T-helper 2 cell (primary cell): ENCODE measurements at places on chromosomes 5 and 9.

DNA sequence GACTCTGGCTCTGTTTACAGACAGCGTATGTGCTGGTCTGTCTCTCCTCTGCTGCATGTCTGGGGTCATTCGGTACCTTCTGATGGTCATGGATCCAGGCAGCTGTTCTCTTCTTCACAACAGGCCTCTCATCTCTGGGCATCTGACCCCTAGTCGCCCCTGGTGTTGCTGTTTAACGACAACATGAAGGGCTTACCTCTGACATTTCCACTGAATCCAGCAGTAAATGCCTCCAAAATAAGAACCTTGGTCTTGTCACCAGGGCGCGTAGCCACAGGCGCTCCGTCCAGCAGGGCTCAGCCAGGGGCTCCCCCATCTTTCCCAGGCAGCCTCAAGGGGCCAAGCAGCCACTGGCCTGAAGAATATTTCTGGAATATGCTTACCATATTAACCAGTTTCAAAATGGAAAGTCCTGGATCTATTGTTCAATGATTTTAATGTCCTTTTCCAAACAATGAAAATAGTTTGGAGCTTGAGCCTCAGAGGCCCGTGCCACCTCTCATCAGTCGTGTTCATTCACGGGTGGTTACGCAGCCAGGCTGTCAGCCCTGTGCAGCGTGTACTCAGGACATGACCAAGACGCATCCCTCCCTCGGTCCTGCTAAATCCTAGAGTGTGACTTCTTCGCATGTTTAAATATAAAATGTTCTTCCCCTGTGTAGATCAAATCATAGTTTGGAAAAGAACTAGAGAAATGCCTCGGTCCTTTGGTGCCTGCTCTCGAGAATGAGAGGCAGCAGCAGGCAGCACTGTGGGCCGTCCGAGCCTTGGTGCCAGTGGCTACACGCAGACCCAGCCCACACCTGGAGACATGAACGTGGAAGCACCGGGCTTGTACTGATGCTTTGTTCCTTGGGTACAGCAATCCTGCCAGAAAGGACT lies 30.1 kb upstream of the LRRC14B start:
- no peak for DNase-seq

DNA sequence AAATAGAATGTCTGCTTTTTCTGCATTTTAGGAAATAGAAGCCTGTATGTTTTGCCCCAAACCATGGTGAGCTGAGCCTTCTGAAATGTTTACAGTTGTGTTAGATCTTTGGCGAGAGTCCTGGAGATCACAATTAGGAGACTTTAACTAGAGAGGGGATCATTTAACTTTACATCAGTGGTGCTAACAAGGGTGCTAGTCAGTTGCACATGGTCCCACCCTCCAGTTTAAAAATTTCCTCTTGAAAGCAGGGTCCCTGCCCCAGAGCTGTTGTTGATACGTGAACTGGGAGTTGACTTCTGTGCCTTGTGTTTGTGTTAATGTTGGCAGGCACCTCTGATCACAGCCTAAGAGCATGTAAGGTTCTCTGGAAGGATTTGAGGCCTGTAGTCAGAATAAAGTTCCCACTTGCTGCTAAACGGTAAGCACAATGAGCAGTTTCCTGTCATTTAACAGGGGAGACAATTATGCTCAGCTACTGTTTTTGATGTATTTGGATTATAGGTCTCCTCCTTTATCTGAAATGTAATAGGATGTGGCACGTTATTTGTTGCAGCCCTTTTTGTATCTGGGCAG lies 43.7 kb downstream of the RASGRF2 start:
- no peak for DNase-seq

GRCh38 chr5:180331647-180331950 lies 21.5 kb downstream of the GFPT2 start:
- DNase-seq: no peak

DNA sequence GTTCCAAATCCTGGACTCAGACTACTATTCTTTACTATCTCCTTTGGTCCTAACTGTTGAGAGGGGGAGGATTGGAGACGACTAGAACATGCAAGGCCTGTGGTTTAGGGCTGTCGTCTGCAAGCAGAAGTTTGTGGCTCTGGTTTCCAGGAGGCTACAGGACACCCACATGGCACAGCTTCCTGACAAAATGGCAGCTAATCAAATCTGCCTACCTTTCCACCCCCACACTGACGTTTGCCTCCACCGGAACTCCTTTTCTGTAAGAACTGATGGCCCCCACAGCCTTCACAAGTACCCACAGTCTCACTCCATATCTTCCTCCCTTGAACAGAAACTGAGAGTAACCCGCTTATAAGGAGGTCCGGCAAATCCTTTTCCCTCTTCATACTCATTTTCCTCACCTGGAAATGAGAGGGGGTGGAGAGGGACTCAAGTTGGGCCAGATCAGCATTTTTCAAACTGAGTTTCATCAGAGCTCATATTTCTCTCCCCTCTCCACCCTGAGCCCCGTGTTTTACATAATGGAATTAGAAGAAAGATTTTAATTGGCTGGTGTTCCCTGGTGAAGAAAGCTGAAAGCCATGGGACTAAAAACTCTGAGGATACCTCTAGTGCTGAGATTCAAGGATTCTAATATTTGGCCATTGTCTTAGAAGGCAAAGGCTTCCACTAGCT lies 5.2 kb downstream of the SLC31A2 start:
- DNase-seq: no peak

- no peak for DNase-seq
Measured at GRCh38 chr5:130126746-130127145, 222.5 kb downstream of the CHSY3 start.

- no peak for DNase-seq
Measured at GRCh38 chr9:77092536-77092935, 73.1 kb downstream of the FOXB2 start.

- DNase-seq: no peak
Measured at GRCh38 chr5:174108745-174109144, 63.2 kb downstream of the NSG2 start.

- DNase-seq: no peak
Measured at GRCh38 chr9:114524247-114524681, 19.0 kb upstream of the WHRN start.

- no peak for DNase-seq
Measured at GRCh38 chr9:109441296-109441695, 56.8 kb downstream of the PTPN3 start.

DNA sequence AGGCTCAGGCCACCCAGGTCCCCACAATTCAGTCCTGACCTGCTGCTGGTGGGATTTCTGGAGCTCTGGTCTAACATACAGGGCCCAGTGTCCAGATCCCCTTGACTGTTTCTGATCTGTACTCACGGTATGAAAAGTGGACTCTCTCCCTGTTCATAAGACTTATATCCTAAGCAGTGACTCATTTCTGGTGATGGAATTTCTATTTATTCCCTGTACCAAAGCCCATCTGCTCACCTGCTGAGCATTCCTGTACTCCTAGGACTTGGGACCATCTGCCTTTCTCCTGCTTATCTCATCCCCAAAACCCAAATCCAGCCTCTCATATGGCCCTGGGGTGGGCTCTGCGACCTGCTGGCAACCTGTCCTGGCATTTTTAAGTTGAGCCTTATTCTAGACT lies 86.6 kb downstream of the APBA1 start:
- DNase-seq: no peak

- DNase-seq: no peak
Measured at GRCh38 chr9:115540091-115540490, 422.1 kb upstream of the TNC start.

DNA sequence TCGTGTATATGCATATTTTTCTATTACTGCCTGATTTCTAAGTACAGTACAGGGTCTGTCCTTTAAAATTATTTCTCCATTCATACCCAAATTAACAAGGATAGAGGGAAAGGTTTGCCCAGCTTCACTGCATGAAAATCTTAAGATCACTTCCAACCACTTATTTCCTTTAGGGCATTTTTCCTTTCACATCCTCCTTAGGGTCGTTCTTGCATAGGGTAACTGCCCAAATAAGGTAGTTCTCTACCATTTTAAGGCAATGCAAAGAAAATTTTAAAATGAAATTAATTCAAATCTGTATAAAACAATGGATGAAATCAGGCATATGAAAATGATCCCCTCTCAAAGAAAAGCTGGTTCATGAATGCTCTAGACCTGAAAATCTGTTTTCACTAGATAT lies 4.1 kb upstream of the CDC20B start:
- no peak for DNase-seq

GRCh38 chr9:613771-614347 lies 227.6 kb upstream of the DMRT1 start:
- no peak for DNase-seq

GRCh38 chr9:93475856-93476255 lies 22.5 kb upstream of the FAM120AOS start:
- DNase-seq: no peak

GRCh38 chr5:173303878-173304590 lies 24.2 kb downstream of the STC2 start:
- DNase-seq: no peak

- DNase-seq: no peak
Measured at GRCh38 chr9:127915325-127915752, 1.5 kb downstream of the ST6GALNAC4 start.

DNA sequence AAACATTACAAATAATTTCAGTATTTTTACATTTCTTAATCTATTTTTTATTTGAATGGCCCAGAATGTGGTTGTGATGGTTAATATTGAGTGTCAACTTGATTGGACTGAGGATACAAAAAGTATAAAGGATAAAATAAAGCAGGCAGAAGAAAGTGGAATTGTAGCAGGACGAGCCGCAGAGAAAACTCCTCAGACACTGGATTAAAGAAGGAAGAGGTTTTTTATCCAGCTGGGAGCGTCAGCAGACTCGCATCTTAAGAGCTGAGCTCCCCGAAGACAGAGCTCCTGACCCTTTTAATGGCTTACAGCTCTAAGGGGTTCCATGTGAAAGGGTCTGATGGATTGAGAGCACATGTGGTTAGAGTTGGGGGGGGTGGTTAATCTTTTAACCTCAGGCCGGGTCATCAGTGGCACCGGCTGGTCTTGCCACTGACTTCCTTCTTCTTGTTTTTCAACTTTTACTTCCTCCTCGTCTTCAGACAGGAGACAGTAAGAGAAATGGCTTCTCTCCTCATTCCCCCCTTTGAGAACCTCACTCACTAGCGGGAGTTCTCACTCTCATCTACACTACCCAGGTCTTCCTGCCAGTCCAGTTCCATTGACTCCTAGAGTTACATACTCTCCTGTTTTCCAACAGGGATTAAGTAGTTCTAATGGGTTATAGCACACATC lies 80.0 kb downstream of the TMEM161B start:
- no peak for DNase-seq

GRCh38 chr5:151902215-151902614 lies 22.4 kb downstream of the GLRA1 start:
- DNase-seq: no peak

DNA sequence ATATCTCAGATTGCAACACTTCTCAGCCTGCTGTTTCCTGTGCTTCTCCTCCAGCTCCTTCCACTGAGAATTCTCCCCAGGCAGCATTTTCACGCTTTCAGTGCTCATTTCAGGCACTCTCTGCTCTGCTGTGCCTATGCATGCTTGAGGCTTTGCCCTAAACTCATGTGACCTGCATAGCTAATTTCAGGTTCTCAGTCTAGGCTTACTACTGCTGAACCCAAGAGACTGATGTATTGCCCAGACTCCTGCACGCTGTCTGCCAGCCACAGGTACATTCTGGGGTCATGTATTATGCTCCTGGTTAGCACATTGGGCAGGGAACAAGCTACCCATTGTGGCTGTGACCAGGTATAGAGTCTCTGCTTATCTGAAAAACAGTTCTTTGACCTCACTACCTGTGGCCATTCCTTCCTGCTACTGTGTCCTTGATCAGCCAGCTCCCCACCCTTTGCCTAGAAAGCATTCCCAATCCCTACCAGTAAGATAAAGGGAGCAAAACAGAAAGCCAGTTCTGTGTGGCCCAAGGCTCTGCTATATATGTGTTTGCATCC lies 34.7 kb downstream of the PIP5K1B start:
- no peak for DNase-seq

GRCh38 chr9:2300325-2300724 lies 285.2 kb downstream of the SMARCA2 start:
- no peak for DNase-seq

DNA sequence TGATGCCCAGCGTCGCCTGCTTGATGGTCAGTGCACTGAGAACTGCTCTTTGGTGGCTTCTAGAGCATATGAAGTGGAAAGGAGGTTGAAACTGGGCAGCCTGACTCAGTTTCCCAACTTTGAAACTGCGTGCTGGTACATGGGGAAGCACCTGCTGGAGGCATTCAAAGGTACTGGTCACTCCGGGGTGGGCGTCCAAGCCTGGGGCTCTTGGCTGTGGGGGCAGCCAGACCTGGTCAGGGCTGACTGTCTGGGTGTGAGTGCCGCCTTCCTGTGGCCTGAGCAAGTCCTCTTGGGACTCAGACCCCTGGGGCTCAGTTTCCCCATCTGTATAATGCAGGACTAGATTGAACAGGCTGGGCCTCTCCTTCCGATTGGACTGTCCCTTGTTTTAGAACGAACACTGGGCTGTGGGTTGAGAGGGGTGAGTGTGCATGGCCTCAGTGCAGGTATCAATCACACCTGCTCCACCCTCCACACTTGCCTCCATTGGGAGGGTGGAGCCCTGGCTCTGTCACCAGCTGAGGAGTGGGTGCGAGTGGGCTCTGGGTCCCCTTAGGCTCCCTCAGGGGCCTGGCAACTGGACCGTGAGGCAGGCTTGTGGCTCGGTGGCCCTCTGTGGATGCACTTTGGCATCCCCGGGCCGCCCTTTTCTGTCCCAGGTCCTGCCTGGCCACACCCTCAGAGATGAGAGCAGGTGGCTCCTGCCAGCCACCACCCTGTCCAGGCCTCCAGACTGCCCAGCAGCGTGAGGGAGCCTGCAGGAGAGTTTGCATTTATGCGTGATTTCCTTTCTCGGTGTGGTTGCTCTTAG lies 80.2 kb downstream of the PHF2 start:
- DNase-seq: peak; percentile 1

- DNase-seq: peak; percentile 80
Measured at GRCh38 chr9:70411930-70412831, 2.3 kb downstream of the KLF9 start.

DNA sequence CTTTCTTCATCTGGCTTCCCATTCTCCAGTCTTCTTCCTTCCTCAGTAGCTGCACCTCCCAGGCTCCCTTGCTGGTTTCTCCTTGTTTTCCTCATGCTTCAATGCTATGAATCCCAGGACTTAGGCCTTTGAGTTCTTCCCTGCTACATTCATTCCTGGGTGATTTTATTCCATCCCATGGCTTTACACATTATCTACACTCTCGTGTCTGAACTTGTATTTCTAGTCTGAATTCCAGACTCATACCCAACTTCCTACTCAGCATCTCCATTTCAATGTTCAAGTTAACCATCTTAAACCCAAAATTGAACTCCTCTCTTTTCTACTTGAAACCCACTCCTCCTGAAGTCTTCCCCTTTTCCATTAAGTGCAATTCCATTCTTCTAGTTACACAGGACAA lies 20.0 kb downstream of the SLC24A2 start:
- DNase-seq: no peak
